Stimulated activated CD8-positive, alpha-beta memory T cell treated with anti-CD3 and anti-CD28 coated beads, Interleukin-2, amount 100 ng/mL, for 1 hour (primary cell): ENCODE measurements at places on chromosomes 3 and 15.

DNA sequence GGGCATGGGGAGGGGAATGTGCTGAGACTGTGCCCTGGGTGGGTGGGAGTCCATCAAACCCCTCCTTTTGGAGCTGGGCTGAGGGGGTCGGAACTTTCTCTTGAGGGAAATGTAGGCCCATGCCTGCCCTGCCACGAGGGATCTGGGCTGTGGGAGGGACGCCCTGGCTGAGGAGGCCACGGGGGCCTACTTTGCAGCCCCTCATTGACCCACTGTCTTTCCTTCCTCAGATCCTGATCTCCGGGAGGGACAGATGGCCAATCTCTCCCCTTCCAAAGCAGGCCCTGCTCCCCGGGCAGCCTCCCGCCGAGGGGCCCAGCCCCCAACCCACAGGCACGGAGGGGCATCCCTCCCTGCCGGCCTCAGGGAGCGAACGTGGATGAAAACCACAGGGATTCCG is 25.3 kb downstream of the LOXL1 start:
- DNase-seq = no peak

- peak; percentile 34 for DNase-seq
Measured at GRCh38 chr15:100338971-100339444, 2.8 kb downstream of the ADAMTS17 start.

DNA sequence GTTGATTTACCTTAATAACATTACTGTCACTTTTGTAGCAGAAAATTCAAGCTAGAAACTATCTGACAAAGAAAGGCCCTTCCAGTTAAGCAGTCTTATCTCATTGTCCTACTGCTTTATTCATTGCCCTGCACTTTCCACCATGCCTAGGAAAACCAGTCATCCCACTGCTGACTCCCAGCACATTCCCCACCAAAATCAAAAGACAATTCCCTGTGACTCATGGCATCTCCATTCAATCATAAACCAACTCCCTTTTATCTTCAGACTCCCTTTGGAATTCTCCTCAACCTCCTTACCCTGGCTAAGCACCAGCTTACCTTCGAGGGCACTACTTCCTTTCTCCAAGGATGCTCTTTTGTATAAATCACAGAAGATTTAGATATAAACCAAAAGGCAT is 184.3 kb downstream of the PLCH1 start:
- no peak for DNase-seq

GRCh38 chr15:80662757-80663553 is 32.2 kb upstream of the ABHD17C start:
- DNase-seq = no peak

GRCh38 chr3:62803276-62803675 is 71.9 kb downstream of the CADPS start:
- no peak for DNase-seq

DNA sequence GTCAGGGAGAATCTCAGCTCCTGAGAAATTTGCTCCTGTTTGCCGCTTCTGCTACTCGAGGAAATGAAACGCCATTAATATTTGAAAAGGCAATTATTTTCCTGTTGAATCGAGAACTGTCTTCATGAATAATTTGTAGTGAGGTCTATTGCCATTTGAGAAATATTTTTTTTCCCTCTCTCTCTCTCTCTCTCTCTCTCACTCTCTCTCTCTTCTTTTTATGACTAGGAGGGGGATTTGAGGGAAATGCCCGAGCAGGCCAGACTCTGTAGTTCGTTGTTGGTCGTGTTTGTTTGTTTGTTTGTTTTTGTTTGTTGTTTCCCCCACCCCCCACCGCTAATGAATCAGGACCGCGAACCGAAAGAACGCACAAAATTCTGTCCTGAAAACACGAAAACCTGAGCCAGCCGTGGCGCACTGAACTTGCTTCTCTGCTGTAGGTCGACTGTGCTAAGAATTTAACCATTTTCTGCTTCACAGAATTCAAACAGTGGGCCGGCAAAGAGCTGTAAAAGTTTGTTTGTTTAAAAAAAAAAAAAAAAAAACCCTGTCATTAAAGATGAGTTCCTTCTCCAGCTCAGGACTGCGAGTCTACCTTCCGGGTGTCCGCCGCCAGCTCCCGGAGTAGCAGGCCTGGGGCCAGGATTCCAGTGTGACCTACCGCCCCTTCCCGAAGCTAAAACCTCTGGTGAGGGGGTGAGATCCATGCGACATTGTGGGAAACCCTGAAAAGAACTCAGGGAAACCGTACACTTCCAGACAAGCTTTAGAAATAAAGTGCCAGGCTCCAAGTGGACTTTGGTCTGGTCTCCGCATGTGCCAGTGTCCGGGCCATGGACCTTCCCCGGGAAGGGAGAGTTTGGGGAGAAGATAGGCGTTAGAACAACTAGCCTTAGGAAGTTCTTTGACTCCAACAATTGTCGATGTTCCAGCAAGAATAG is 12.1 kb downstream of the ZIC4 start:
- no peak for DNase-seq

- DNase-seq = no peak
Measured at GRCh38 chr3:39285332-39285731, 5.5 kb upstream of the CX3CR1 start.

GRCh38 chr15:48984021-48984710 is 20.4 kb upstream of the SHC4 start:
- no peak for DNase-seq

- no peak for DNase-seq
Measured at GRCh38 chr15:52733088-52733487, 53.9 kb upstream of the ATOSA start.

- DNase-seq = no peak
Measured at GRCh38 chr3:14913071-14913925, 34.1 kb upstream of the NR2C2 start.

DNA sequence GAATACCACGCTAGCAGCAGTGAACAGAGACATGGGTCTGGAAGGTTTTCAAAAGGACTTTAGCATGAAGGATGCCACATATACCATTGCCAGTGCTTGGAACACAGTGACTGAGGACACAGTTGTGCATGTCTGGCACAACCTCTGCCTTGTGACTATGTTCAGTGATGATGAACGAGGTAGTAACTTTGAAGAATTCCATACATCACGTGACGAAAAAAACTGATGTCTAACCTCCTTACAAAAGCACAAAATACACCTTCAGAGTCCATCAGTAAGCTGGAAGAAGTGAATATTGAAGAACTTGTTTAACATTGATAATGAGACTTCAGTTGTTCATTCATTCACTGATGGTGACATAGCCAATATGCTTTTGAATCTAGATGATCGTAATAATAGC is 594.8 kb upstream of the GRM7 start:
- no peak for DNase-seq

DNA sequence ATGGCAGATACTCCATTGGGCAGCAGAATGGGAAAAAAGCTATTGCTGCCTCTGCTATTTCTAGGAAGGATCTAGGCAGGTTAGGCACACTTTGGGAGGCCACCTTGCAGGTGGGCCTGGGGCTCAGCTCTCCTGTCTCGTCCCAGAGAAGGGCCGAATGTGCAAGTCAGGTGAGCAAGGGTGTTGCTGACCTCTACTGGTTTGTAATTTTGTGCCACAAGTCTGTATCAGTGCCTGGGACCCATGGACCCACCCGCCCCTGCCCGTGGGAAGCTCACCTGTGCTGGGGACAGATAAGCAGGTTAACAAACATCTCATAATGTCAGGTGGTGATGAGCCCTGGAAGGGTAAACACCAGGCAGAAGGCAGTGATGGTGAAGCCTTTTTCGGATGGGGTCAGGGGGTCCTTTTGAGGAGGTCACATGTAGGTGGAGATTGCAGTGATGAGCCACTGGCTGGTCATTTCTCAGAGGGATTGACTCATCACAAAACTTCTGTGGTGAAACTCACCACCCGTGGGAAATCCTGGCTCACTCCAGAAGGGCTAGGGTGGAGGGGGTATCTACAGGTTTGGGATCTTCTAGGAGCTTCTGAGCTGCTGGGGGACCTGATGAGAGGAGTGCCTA is 161.3 kb downstream of the KLF13 start:
- no peak for DNase-seq

GRCh38 chr15:79028411-79028964 is 62.1 kb downstream of the RASGRF1 start:
- DNase-seq = no peak

- peak; percentile 30 for DNase-seq
Measured at GRCh38 chr3:42539871-42540714, 37.6 kb downstream of the VIPR1 start.

DNA sequence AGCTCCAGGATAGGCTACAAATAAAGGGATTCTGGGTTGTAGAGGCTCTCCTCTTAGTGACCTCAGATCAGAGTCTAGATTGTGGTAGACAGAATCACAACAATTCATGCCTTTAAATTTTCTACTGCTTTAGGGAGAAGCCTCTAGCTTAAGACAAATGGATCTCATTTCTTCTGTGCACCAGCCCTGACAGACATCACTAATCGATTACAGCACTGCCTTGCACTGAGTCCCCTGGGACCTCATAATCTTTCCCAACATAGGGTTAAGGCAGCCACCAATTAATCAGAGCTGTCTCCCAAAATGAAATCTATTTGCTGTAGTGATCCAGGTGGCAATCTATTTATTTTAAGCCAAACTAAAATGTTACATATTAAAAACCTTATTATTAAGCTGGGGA is 436.5 kb upstream of the WNT5A start:
- DNase-seq = no peak

GRCh38 chr3:25592510-25592968 is 72.2 kb downstream of the TOP2B start:
- DNase-seq = no peak

- DNase-seq = no peak
Measured at GRCh38 chr15:95739131-95739530, 591.4 kb upstream of the NR2F2 start.

- no peak for DNase-seq
Measured at GRCh38 chr15:63369296-63369695, 12.3 kb downstream of the CA12 start.

GRCh38 chr3:52471371-52472238 is 16.2 kb downstream of the NISCH start:
- no peak for DNase-seq

DNA sequence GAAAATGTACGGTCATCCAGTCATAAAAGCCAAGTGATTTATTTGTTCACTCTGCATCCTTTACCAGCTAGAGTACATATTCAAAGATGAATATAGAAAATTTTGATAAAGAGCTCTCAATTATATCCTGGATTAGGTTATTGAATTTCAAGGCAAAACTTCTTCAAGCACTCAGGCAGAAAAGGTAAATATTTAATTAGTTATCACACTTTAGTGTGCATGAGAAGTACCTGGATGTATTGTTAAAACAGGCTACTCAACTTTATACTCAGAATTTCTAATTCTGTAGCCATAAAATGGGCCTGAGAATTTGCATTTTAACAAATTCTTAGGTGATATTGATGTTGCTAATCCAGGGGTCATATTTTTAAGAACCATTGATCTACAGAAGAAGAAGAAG is 45.3 kb downstream of the ILDR1 start:
- no peak for DNase-seq

GRCh38 chr15:40313531-40314398 is 6.0 kb upstream of the PLCB2 start:
- no peak for DNase-seq

GRCh38 chr3:30708472-30708871 is 102.1 kb downstream of the TGFBR2 start:
- DNase-seq = no peak

DNA sequence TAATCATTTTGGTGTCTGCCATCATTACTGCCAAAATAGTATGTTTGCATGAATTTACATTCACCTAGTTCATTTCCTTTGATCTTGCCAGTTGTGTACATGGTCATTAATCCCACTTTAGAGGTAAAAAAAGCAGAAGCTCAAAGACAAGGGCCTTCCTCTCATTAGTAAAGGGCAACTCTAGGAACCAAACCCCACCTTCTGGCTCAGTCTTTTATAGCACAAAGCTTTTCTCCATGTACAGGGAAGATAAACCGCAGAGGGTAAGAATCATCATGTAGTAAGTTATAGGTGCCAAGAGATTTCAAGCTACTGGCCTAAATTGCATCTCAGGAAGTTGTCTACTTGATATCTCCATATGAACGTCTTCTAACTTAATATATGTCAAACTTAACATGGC is 19.3 kb upstream of the SPG21 start:
- no peak for DNase-seq

GRCh38 chr3:84547971-84548970 is 410.5 kb upstream of the CADM2 start:
- DNase-seq = no peak
